ENCODE measurements at places on chromosomes 5 and 9.

DNA sequence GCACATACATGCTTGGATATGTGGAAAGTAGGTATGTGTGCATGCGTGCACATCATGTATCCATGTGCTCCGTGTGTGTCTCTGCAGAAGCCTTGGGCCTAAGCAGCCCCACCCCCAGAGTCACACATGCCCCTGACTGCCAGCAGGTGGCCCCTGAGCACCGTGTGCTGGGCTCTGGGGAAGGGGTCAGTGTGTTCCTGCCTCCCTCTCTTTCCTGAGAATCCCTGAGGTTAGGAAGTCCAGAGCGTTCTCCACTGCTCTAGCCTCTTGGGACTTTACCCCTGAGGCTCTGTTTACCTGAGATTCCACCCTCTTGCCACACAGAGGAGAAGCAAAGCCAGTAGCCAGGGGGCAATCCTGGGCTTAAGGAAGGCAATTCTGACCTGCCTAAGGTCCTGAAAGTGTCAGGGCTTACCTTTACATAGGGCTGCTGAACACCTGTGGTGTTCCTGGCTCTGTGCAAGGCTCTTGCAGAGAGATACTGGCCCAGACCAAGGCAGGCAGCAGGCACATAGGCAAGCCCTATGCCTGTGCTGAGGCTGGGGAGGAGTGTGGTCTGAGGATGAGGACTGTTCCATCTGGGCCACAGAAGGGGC is 207.3 kb downstream of the TMEM38B start:
- no peak for DNase-seq

- DNase-seq: no peak
These were observed 20.3 kb upstream of the OLFM1 start for GRCh38 chr9:135067096-135067710.

DNA sequence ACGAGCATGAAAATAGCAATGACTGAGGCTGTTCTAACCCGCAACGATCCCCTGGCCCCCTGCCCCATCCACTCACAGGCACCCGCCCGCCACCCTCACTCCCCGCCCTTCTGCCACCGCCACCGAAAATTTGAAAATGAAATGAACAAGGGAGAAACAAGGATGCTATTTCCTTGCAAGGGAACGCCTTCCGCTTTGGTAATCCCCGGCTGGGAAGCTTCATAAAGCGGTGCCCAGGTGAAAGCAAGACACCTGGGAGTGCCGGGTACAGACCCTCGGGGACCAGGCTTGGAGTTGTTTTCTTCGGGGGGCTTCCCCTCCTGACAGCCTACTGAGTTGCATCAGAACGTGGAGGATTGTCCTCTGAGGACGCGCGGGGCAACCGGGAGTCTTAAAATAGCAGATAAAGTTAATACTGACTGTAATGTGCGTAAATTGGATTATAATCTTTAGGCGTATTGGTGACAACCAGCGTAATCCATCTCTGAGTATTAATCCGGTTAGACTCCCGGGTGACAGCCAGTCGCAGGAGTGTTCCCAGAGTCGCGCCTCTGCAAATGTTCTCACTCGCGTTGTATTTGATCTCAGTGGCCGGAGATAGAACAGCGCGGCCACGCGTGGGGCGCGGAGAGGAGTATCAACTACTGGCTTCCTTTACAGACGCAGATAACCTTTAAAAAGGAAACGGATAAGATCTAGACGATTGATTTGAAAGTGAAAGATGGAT is 885 bp upstream of the MLLT3 start:
- peak; percentile 33 for DNase-seq

GRCh38 chr5:126544087-126544740 is 50.8 kb downstream of the ALDH7A1 start:
- no peak for DNase-seq

DNA sequence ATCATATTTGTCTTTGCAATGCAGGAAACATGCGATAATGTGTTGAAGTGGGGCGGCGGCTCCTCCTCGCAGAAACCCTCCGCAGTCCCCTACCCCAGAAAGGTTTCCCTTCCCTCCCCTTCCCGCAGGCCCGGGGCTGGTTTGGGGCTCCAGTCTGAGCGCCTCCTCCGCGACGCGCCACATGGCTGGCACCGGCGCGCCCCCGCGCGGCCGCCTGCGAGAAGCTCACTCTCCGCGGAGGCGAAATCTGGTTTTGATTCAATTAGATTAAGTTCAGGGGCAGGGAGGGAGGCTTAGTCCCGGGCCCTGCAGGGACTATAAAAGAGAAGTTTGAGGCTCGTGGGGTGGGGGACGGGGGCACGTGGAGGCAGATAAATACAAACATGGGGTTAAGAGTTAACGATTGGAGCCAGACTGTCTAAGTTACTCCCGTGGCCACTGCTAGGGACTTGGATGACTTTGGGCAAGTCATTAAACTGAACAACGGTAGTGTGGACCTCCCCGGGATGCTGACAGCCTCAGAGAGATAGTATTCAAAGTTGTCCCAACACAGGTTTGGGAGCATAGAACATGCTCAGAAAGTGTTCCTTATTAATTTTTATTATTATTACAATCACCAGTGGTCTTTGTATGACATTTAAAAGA is 69.4 kb downstream of the MSX2 start:
- DNase-seq: peak; percentile 6

- no peak for DNase-seq
These were observed 20.5 kb downstream of the ZBTB34 start for GRCh38 chr9:126880947-126881332.

- no peak for DNase-seq
These were observed 348.0 kb downstream of the SEMA5A start for GRCh38 chr5:9197881-9198260.

DNA sequence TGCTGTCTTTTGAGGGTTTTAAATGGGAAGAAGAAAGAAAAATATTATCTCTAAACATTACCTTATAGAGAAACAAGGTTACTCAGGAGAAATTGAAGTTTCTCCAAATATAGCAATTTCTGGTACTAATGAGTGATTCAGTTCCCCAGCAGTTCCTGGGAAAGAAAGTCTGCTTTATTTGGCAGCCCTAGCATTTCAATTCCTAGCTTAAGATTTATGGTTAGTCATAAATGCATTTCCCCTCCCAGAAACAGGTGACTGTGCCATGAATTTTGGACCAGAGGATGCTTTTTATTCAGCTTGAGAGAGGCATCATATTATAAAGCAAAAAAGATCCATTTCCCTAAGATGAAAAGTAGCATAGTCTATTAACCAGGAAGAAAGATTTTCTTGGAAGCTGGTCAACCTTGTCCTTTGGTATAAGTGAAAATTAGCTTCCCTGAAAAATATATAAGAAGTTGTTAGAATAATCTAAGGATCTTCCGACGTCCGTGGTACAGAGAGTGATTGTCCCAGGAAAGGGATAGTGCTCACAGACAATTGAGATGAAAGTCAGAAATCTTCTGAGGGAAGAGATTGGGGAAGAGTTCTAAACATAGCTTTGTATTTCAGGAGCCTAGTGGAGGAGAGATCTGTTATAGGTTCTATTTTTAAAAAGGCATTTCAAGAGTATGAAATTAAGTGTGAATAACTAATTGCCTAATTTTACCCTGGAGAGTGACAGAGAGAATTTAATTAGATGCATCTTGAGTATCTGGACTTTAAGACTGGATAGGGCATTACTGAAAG is 164.9 kb downstream of the ESM1 start:
- DNase-seq: no peak

DNA sequence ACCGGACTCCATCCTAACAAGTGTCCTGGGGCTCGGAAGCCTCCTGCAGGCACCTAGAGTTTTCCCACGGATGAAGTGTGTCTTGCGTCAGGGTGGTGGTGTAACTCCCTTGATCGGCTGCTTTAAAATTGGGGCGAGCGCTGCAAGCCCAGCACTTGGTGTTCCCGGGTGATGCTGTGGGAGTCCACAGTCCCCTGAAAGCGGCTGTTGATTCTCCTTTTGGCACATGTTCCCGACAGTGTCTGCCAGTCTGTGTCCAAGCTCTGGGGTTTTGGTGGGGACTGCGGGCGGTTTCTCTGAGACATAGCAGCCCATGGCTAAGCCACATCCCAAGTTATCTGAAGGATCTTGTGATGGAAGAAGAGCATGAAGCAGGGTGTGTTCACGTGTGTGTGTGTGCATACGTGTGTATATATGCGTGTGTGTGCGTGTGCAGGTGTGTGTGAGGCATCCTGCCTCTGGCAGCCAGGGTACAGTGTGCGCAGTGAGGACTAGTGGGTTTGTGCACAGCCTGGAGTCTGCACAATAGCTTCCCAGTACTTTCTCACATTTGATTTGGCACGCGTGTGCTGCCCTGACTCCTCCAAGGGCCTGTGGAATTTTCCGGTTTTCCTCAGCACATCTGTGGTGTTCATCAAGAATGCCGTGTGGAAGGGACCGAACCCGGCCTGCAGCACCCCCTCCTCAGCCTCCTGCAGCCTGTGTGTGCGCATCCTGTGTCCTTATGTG is 16.9 kb downstream of the SLC25A48 start:
- no peak for DNase-seq

DNA sequence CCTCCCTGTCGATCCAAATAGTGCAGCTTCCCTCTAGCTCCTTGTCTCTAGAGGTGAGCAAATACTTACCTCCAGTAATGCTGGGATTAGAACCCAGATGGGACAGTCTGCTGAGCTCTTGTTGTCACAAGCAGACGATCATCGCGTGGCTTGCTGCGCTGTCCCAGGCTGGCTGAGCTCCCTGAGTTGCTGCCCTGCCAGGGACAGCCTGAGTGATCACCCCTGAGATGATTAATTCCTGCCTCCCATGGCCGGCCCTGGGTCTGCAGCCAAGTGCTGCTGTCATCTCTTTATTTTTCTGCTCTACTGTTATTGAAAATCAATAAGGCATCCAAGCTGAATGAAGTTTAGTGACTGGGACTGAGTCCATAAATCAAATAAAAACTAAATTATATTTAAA is 94.0 kb upstream of the ALDH1B1 start:
- no peak for DNase-seq

- DNase-seq: no peak
These were observed 42.7 kb downstream of the NDUFS4 start for GRCh38 chr5:53603009-53603687.

GRCh38 chr5:180043377-180043776 is 28.2 kb downstream of the RNF130 start:
- DNase-seq: no peak

- DNase-seq: no peak
These were observed 36.1 kb upstream of the ISL1 start for GRCh38 chr5:51347157-51347556.

- DNase-seq: no peak
These were observed 22.3 kb downstream of the GALNT12 start for GRCh38 chr9:98829766-98830165.

DNA sequence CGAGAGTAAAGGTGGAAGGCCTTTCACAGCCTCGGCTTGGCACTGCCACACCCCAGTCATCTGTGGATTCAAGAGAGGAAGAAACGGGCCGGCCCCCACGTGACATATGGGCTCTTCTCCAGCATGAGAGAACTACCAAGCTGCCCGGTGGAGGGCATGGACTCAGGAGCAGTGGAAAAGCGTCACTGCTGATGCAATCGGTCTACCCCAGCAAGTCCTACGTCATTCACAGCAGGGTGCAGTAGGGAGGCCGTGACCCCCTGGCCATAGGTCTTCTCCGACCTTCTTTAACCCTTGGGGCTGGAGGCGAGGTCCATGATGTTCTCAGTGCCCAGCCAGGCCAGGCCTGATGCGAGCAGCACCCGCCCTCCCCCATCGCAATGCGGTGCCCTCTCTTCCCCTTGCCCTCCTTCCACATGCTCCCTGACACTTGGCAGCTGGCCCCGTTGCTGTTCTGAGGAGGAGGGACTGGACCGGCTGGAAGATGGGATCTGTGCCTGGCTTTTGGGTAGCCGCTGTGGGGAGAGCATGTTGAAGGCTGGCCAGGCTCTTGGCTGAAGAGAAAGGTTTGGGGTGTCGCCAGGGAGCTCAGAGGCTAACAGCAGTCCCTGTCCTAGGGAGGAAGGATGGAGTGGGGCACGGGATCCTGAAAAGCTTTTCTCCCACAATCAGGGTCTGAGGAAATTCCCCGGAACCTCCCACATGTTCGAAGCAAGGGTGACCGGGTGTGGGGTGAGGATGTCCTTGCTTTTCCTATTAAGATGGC is 89.8 kb downstream of the LIFR start:
- DNase-seq: no peak

GRCh38 chr5:179370490-179371120 is 25.3 kb upstream of the ADAMTS2 start:
- no peak for DNase-seq

- DNase-seq: no peak
These were observed 110.0 kb downstream of the COL5A1 start for GRCh38 chr9:134751622-134752021.

DNA sequence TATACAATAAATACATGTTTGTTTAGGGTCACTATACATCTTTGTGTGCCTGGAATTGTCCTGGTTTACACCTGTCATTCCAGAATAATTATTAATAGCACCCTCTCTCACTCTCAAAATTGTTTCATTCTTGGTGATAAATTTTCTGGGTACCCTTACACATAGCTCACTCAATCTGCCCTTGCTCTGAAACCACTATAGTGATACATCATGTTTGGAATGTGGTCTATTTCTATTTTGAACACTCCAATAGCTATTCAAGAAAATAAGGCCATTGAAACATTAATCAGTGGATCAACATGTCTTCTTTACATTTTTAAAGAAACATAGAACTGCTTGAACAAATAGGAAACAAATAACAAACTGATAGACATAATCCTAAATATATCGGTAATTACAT is 158.7 kb downstream of the ARRDC3 start:
- no peak for DNase-seq

GRCh38 chr9:16445141-16445920 is 425.1 kb downstream of the BNC2 start:
- no peak for DNase-seq

GRCh38 chr9:16726718-16727451 is 143.6 kb downstream of the BNC2 start:
- no peak for DNase-seq

- DNase-seq: no peak
These were observed 139.9 kb upstream of the ACOT12 start for GRCh38 chr5:81533629-81534405.

- no peak for DNase-seq
These were observed 12.9 kb downstream of the AQP3 start for GRCh38 chr9:33434317-33435105.

DNA sequence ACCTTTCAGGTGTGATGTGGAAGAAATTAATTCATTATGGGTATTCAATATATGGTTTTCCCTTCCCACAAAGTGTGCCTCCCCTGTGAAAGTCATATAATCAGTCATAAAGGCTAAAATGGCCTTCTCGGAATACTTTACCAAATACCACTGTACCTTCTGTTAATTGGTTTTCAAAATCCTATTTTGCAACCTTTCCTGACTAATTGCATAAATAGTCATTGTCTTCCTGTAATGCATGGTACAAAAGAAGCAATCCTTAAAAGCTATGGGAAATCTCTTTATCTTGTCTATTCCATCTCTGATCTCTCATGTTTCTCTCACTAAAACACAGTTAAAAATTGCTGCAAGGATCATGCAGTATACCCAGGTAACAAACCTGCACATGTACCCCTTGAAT is 44.3 kb upstream of the UGCG start:
- no peak for DNase-seq

All from activated T-helper 1 cell treated with anti-CD3 and anti-CD28 coated beads, Interleukin-2, amount 50 U/mL, for 16 hours (primary cell).